Glomerular endothelial cell (primary cell): ENCODE measurements at places on chromosomes 6 and 20.

DNA sequence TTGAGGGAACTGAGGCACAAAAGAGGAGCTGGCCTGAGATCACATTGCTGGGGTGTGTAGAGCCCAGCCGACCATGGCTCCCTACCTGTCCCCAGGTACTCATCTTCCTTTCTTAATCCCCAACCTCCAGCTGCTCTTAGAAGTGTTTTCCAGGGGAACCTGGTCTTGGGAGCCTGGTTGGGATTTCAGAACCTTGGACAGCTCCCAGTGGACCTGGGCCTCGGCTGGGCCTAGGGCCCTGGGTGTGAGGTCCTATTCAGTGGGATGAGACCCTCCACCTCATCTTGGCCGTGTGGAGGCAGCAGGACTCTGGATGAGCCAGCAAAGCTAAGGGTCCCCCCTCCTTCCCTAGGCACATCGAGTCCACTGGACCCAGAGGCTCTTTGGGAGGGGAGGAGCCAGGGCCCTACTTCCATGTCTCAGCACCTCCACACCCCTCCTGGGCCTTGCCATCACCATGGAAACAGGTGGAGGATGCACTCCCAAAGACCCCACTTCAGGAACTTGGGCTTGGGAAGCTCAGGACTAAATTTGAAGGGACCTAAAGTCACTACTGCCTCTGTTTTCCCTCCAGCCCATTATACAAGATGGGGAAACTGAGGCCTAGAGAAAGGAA lies 38.5 kb downstream of the DLGAP4 start:
- peak; percentile 29 for DNase-seq

DNA sequence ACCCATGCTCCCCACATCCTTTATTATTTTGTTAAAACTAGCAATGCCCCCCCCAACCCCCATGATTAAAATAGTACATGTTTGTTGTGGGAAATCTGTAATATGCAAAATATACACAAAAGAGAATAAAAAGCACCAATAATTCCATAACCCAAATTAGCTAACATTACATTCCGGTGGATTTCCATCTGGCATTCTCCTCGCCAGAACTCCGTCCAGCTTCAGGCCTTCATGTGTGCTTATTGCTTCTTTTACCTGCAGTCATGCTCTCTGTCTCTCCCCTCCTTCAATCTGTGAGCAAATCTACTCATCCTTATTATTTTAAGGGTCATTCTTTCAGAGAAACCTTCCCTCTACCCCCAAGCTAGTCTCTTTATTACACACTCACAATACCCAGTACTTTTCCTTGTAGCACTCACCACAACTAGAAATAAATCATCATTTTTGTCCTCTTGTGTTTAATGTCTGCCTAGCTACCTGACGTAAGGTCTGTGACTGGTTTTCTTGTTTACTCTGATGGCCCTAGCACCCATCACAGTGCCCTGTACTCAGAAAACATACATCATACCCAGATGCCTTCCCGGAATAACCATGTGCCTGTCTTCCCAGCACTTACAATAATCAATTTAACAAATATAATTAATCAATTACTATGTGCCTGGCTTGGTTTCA lies 25.6 kb upstream of the IER3 start:
- DNase-seq: no peak

DNA sequence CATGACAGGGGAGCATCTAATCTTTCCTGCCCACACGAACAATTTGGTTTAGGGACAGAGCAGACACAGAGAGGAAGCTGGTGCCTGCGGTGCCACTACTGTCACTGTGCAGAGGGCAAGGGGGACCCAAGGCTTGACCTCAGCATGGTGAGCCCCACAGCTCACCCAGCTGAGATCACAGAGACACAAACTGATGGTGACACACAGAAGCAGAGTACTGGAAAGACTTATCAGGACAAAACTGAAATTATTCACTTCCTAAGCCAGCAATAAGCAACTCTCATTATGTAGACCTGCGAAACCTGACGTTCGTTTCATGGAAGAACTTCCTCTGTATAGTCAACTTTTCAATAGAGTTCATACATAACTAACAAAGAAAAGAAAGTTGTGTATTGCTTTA lies 86.1 kb downstream of the HUS1B start:
- no peak for DNase-seq

- DNase-seq: no peak
Observed at GRCh38 chr6:159178847-159179246, 9.6 kb downstream of the FNDC1 start.
